ENCODE measurements at places on chromosomes 3 and 15. TPM values are rescaled to one million over a fixed set of nuclear protein-coding genes. Genes with fewer than 3 reads are reported as not detected.
A peak's percentile ranks its signal among the peaks of the same experiment; 100 is the strongest.

GRCh38 chr3:7309641-7310102 is 448.8 kb downstream of the GRM7 start:
- peak; percentile 0 for DNase-seq

DNA sequence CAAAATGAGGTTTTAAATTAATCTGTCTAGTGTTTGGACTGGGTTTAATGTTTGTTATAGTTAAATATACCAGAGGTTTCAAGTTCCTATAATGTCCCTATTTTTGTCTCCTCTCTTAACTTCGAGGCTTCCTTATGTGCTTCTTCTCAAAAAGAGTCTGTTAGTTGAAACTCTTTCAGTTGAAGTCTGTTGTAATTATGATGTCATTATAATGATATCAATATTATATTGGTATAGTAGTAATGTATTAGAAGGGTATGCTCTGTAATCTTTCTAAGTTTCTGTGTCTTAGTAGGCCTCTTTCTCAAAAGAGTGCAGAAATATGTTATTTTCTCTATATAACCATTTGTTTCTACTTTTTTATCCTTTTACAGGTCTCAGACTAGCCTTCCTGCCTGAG is 1148.0 kb downstream of the NSUN3 start:
- DNase-seq, result no peak

DNA sequence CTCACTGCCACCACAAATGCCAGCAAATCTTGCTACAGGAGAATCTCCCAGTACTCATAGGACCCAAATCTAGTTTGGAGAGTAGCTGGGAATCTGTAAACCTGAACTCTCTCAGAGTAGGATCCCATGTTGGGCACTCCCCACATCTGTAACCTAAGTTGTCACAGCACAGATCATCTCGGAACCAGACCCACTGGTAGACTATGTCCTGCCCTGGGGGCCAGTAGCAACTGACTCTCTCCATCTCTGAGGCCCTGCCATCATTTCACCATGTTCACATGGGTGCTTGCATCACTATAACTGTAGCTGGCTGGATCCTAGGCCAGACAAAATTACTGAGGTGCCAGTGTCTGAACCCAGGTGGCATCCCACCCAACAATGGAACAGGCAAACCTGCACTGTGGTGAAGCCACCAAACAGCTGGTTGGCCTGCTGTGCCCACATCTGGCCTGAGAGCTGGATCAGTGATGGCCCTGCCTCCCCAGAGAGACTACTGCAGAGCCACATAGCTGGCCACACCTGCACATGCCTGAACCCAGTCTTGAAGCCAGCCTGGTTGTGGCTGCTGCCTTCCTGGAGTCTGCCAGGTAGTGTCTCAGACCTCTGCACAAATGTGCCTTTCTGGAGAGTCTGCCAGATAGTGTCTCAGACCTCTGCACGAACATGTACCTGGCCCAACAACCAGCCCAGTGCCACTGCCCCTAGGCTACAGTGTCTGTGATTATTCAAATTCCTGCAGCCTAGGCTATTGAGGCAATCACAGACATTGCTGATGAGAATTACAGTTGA is 82.0 kb downstream of the ISL2 start:
- DNase-seq, result no peak

Gene GREM1
- 2,694 TPM for polyA plus RNA-seq

Gene CYP8B1
- not detected for polyA plus RNA-seq

Gene TPRG1
- 0.16 TPM for polyA plus RNA-seq

Gene DNAJB11
- 47.7 TPM for polyA plus RNA-seq

DNA sequence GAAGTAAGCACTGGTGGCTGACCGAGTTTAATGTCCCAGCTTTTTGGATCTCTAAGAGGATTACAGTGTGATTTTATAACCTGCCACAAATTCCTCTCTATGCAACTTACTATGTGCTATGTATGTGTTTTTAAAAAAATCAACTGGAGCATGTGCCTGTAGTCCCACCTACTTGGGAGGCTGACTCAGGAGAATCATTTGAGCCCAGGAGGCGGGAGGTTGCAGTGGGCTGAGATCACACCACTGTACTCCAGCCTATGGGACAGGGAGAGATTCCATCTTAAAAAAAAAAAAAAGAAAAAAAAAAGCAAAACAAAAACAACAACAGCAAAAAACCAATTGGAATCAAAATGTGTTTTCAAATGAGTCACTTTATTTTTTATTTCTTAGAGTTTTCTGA is 29.6 kb downstream of the DUT start:
- no peak for DNase-seq

DNA sequence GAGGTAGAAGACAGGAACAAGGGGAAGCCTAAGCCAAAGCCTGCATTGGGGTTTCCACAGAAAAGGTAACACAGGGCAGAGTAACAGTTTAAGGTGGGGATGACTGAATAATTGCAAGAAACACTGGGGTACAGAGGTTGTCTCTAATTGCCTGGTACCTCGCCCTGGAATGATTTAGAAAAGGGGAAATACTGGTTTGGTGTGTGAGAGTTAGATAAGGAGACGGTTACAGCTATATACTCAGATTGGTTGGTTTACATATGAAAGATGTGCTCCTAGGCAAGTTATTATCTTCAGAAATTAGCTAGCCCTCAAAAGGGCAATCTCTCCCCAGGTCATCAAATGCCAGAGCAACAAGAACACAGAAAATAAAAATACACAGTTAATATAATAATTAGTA is 58.8 kb downstream of the SMARCC1 start:
- no peak for DNase-seq

GRCh38 chr3:185534511-185534910 is 17.9 kb downstream of the LIPH start:
- DNase-seq, result no peak

DNA sequence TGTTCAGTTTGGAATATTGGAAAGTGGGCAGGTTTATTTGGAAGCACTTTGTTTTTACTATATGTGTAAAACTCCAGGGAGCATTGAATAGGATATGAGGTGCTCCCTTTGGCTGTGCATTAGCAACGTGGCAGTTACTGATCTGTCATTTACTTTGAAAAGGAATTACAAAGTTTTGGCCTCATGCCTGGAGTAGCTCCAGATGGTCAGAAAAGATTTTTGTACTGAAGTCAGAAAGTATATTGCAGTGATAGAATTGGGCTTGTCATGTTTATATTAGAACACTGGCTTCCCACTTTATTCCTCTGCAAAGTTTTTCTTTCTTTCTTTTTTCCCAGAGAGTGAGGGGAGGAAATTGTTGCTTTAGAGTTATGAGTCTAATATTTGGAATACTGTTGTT is 26.1 kb downstream of the FNDC3B start:
- no peak for DNase-seq

- no peak for DNase-seq
Measured at GRCh38 chr15:94047566-94047965, 183.8 kb upstream of the MCTP2 start.

Gene CSPG4
- 9.5 TPM for polyA plus RNA-seq

DNA sequence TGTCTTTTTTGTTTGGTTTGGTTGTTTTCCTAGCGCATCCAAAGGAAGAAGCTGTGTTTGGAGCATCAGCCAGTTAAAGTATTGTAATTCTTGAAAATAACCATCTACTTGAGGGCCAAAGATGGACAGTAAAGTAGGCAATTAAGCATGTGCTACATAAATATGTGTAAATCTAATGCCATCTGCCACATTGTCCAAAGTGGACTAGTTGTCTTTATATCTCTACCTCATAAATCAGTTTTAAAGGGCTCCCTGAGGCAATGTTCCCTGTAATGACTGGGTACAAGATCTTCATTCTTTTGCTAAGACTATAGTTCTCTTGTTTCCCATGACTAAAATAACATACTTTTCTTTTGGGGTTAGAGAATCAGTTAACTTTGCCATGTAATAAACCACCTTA is 460.0 kb upstream of the RARB start:
- DNase-seq, result no peak

DNA sequence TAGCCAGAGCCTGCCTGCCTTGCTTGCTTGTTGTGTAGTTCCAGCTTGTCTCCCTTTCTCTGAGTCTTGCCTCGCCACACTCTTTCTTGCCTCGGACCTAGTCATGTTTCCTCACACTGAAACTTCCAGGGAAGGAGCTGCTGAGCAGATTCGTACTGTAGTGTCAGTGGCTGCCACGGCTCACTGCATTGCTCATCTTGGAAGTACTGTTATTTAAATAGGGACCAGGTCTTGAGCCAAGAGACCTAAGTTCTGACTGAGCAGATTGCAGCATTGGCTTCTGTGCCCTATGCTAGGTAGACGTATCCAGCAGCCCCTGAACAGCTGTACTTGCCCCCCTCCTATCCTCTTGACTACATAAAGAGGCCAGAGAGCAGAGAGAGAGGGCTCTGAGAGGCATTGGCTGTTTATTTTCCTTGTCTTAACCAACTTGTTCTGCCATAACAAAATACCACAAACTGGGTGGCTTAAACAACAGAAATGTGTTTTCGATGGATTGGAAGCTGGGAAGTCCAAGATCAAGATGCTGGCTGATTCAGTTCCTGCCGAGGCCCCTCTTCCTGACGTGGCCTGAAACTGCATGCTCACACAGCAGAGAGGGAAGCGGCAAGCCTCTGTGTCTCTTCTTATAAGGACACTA is 5.8 kb upstream of the RARRES1 start:
- no peak for DNase-seq

GRCh38 chr3:113560831-113561623 is 28.7 kb downstream of the SIDT1 start:
- DNase-seq, result no peak

Gene CD96
- polyA plus RNA-seq, result 0.18 TPM

DNA sequence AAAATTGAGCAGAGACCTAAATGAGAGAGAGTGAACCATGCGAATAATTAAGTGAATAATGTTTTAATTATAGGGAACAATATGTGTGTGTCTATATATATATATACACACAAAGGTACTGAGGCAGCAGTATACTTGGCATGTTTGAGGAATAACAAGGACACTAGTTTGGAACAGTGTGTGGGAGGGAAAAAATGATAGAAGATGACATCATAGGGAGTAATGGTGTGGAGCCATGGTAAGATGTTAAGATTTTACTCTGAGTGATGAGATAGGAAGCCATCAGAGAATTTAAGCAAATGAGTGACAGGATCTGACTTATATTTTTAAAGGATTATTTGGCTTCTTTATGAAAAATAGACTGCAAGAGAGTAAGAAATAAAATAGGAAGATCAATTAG is 29.1 kb downstream of the DTWD1 start:
- DNase-seq, result no peak

- DNase-seq, result no peak
Measured at GRCh38 chr15:25711164-25711563, 152.0 kb downstream of the ATP10A start.

Gene GPR160
- polyA plus RNA-seq, result 0.29 TPM

Gene DPPA2
- polyA plus RNA-seq, result not detected

DNA sequence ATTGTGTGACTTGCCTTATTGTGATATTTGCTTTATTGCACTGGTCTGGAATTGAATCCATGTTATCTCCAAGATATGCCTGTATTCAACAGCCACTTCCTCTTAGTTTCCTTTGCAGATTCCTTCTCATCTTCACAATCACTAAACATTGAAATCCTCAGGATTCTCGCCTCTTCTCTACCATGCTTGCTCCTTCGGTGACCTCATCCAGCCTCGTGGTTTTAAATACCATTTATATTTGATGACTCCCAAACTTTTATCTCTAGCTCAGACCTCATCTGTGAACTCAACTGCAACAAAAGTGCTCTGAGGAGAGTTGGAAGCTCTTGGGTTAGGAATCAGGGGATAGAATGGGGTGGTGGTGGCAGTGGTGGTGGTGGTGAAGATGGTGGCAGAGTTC is 19.9 kb downstream of the POLR2M start:
- DNase-seq, result no peak

- no peak for DNase-seq
Measured at GRCh38 chr3:50365080-50365841, 5.9 kb upstream of the TMEM115 start.

Gene MIX23
- polyA plus RNA-seq, result 3.7 TPM

GRCh38 chr3:45865563-45865962 is 20.8 kb upstream of the CCR9 start:
- no peak for DNase-seq

GRCh38 chr3:43670635-43671522 is 19.9 kb upstream of the ABHD5 start:
- DNase-seq, result no peak

DNA sequence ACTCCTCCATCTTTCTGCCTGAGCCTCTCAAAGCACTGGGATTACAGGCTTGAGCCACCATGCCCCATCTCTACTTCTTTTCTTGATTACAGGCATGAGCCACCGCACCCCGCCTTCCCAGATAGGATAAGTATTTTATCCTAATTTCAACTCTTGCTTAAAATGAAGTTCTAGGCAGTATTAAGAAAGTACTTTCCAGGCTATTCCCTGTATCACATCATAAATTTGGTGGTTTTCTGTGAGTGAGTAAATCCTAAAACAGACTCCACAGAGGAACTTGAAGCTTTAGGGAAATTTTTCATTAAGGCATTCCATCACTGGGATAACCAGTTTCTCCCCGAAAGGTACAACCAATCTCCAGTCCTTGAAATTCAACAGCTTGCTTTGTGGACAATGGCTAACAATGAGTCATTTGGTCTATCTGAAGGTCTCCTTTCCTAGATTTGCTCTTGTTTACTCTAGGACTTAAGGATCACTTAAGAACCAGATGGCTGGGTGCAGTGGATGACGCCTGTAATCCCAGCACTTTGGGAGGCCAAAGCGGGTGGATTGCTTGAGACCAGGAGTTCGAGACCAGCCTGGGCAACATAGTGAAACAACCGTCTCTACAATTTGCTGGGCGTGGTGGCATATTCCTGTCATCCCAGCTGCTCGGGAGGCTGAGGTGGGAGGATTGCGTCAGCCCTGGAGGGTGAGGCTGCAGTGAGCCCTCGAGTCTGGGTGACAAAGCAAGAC is 49.7 kb upstream of the SKIL start:
- no peak for DNase-seq

DNA sequence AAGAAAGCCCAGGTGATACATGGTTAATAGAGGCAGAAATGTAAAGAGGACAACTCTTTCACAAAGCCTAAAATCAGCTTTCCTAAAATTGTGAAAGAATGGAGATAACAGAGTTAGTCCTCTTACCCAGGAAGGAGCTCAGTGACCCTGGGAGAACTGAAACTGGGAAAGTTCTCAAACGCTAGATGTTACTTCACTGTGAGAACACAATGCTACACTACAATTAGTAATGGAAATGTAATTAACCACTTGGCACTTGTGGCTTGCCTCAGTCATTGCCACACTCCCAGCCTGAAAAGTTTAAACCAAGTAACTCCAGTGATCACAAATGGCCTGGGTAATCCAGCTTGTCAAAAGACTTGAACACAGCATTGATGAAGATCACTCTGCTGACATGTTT is 102.7 kb upstream of the FGF7 start:
- DNase-seq, result no peak

Gene CRTC3
- polyA plus RNA-seq, result 28.5 TPM

Gene CFAP100
- not detected for polyA plus RNA-seq

Gene HIGD2B
- polyA plus RNA-seq, result not detected

Gene DNAJB8
- not detected for polyA plus RNA-seq

Gene PLCB2
- polyA plus RNA-seq, result 0.22 TPM

DNA sequence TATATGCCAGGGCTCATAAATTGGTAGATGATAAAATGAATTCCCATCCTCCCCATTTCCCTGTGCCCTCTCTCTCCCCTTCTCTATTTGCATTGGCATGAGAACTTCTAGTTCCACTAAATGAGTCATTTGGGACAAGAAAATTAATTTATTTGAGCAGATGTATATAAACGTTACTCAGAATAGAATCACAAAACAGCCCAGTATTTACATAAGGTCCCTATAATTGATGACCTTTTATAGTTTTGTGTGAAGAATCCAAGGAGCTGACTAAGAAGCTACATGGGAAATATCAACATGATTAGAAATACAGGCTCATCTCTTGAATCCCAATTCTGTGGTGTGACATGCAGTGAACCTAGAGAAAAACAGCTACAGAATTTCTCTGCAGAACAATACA is 617.7 kb upstream of the NR2F2 start:
- no peak for DNase-seq

GRCh38 chr15:66724732-66725463 is 22.9 kb downstream of the SMAD6 start:
- DNase-seq, result no peak
